ENCODE measurements at places on chromosomes 7 and 10. TPM values are rescaled to one million over a fixed set of nuclear protein-coding genes. Genes with fewer than 3 reads are reported as not detected.

Gene KLF14
- total RNA-seq = 0.10 TPM

Gene PLAC9
- total RNA-seq = 155 TPM

Gene CXCL12
- total RNA-seq = 238 TPM

Gene VWDE
- 0.09 TPM for total RNA-seq

Gene NODAL
- total RNA-seq = not detected

All from posterior vena cava (tissue), 2 donors.